ENCODE measurements at places on chromosomes 13 and 19. TPM values are rescaled to one million over a fixed set of nuclear protein-coding genes. Genes with fewer than 3 reads are reported as not detected.

Gene TMEM190
- total RNA-seq: 16.2 TPM

Gene TICAM1
- 14.6 TPM for total RNA-seq

Gene CYP2F1
- total RNA-seq: 1.7 TPM

Gene ZNF490
- total RNA-seq: 10.3 TPM

Gene ZNF681
- 1.7 TPM for total RNA-seq

Gene HOMER3
- 20.5 TPM for total RNA-seq

Gene PLIN4
- 4.6 TPM for total RNA-seq

Gene FAAP24
- 2.9 TPM for total RNA-seq

Gene BICRA
- 18.3 TPM for total RNA-seq
